Activated CD4-positive, alpha-beta T cell treated with anti-CD3 and anti-CD28 coated beads for 4 hours (primary cell): ENCODE measurements at places on chromosomes 1 and 21.

DNA sequence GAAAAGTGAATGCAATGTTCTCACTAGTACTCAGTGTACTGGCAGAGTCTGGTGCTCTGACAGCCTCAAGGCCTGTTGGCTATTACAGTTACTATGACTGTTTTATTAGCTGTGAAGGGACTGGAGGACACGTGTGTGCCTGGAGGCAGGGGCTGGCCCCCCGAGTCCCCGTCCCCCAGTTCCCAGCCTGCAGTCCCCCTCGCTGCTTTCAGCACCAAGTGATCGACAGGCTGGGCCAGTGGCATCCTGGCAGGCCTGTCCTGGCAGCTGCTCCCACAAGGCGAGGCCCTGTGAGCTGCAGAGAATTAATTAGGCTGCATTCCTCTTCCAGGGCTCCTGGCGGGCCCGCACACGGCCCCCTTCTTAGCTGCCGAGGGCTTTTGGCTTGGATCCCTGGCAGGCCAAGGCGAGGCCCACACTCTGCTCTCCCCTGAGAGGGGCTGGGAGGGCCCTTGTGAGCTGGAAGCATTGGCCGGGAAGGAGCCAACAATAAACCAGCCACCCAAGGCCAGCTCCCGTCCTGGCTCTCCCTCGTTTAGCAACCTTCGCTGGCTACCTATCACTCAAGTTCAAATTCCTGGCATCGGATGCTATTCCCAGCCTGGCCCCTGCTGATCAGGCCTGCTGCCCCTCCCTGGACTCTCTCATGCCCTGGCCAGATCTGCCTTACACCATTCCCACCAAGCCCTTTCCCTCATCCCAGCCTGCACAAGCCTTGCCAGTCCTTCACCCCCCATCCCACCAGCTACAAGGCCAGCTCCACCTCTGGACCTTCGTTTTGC, 9.8 kb downstream of the EDN2 start:
- no peak for DNase-seq

DNA sequence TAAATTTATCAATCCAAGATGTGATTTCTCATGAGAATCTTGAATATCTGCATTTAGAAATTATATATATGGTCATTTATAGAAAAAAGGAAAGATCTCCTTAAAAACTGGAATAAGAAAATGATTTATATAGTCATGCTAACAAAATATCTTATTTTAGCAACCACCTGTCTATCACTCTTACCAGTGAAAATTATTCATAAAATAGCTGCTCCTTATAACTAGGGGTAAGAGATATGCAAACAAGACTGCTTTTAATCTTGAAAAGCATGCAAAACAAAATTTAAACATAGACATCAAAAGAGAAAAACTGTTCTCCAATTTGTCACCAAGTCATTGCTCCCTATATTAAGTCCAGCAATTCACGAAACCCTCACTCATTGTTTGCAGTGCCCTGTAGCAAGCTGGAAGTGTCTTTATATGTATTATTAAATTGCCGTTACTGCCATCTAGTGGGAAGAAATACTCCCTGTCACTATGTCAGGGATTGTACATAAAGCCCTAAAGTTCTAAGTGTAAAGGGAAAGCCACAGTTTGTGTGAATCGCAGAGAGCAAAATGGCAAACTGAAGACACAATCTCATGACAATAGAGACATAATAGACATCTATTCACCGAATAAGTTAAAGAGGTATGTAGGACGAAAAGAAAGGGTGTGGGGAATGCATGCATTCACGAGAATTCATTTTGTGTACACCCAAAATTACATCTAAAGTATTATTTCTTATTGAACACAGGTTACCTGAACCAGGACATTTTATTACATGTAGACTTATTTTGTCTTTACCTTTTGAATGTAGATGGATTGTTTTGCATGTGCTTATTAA, 600.5 kb downstream of the USP25 start:
- DNase-seq, result no peak

DNA sequence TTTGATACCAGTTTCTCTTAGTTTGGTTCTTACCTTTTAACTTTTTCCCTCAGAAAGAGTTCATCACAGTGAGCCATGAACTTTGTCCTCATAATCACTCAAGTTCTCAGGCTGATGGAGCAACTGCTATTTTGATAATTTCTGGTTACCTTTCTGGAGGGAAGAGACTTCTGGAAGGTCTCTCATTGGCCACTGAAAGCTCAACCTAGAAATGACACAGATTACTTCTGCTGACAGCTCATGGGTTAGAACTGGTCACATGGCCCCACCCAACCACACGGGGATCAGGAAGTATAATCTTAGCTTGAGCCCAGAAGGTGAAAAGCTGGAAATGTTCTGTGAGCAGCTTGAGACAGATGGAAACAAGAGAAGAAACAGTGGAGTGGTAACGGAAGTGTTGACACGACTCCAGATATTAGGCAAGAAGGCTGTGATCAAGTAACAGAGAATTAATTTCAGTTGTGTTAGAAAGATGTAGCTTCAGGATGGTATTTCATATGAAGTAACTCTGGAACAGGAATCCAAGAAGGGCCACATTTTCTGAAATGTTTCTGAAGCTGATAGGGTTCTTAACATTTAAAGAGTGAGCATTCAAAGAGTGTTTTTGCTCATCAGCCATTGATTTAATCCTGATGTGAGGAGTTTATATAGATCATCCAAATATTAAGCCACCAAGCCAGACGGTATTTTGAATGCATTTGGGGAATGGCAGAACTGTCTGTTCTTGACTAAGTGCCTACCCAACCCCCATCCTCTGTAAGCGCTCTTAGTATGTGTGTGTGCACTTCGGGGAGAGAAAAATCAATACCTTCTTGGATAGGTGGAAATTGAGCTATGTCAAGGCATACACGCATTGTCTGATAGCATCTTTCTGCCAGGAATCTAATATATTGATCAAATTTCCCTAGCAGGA, 21.9 kb upstream of the XPR1 start:
- DNase-seq, result no peak

- no peak for DNase-seq
Measured at GRCh38 chr1:57910305-57910704, 486.4 kb upstream of the DAB1 start.

DNA sequence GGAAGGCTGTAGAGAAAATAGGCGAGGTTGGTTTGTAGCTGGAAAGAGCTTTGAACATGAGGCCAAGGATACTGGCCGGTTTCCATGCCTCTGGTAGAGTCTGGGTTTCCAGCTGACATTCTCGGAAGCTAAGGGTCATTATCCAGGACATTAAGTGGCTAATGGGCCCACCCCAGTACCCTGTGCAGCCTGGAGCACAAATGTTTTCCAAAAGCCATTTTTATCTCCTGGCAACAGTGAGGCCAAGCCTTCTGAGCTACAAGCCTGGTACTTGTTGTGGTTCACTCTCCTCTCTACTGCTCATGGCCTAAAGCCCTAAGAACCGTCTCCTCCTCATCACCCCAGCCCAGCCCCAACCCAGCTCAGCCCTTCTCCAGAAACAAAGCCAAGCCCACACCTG, 122.9 kb downstream of the DMRTA2 start:
- no peak for DNase-seq

DNA sequence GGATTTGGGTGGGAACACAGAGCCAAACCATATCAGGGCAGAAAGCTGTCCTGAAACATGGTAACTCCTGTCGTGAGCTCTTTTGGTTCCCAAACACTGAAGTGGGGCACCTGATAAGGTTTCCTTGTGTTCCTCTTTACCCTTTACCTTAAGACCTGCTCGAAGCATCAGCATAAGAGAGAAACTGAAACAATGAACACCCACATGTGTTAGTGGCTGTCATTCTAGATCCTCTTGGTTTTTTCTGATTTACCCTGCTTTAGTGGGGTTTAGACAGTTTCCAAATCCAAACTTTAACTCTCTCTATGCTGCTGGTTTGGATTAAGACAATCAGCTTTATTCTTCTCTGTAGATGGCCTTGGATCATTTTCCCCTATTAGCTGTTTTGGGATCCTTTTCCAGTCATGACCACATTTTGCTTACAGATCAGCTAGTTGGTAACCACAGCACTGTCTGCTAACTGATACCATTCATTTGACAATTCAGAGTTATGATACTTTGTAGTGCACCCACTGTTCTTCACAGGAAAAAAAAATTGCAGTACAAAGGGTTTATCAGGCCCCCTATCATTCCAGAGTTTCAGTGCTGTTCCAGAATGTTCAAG, 975 bp upstream of the MNDA start:
- DNase-seq, result no peak

GRCh38 chr1:52593495-52593894, 8.7 kb upstream of the GPX7 start:
- no peak for DNase-seq

GRCh38 chr1:3816331-3817137, 20.2 kb upstream of the LRRC47 start:
- DNase-seq, result no peak

DNA sequence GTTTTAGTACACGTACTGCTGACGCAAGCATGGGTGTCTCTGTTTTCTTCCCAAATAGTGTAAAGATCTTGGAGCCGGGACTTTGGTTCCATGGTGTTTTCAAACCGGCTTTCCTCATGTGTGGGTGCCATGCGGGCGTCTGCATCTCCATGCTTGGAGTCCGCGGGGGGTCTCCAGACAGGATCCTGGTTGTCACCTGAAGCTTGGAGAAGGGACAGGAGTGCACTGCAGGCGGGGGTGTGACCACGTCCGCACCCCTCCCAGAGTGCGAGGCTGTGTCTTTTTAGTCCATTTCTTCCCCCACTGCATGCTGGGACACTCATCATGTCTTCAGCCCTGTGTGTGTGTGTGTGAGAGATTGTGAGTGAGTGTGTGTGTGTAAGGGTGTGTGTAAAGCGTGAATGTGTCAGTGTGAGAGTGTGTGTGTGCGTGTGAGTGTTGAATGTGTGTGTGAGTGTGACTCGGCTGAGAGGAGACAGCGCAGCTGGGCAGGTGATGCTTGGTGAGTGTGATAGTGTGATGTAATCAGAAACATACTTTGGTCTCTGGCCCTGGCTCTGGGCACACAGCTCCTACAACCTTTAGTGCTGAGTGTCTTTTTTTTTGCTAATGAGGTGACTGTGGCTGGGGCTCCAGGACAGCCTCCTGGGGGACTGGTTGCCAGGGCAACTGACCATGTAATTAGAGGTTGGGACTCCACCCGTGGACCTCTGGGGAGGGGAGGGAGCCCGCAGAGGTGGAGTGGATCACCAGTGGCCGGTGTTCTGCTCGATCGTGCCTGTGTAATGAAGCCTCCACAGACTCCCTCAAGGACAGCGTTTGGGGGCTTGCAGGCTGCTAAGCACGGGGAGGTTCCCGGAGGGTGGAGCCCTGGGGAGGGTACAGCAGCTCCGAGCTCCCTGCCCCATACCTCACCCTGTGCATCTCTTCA, 55.1 kb downstream of the AGPAT3 start:
- no peak for DNase-seq

DNA sequence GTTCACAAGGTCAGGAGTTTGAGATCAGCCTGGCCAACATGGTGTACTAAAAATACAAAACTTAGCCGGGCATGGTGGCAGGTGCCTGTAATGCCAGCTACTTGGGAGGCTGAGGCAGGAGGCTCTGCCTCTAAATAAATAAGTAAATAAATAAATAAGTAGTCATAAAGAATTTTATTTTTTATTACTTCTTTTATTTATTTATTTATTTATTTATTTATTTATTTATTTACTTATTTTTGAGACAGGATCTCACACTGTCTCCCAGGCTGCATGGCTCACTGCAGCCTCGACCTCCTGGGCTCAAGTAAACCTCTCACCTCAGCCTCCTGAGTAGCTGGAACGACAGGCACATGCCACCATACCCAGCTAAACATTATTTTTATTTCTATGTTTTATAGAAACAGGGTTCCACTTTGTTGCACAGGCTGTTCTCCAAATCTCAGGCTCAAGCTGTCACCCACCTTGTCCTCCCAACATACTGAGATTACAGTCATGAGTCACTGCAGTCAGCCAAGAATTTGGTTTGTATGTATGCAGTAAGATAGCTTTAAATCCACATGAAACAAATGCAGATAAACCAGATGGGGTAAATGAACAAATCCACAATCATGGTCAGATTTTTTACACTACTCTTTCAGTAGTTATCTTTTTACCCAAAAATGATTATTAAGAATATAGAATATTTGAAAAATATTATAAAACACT, 523.3 kb upstream of the RGS18 start:
- DNase-seq, result no peak

DNA sequence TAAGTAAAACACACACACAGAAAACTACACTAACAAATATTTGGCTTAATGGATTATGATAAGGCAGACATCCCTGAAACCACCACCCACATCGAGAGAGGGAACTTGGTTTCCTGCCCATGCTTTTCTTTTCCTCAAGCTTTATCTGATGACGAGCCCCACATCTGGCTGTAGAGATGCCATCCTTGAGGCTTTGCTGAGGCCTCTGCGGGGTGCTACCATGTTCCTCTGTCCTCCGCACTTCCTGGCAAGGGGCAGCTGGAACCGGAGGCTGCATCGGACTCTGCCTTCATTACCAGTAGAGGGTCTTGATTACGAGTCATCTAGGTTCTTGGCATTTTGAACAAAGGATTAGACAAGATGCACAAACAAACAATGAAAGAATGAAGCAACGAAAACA, 21.7 kb upstream of the C1orf174 start:
- no peak for DNase-seq

GRCh38 chr1:213982289-213982671, 5.5 kb upstream of the PROX1 start:
- DNase-seq, result no peak

DNA sequence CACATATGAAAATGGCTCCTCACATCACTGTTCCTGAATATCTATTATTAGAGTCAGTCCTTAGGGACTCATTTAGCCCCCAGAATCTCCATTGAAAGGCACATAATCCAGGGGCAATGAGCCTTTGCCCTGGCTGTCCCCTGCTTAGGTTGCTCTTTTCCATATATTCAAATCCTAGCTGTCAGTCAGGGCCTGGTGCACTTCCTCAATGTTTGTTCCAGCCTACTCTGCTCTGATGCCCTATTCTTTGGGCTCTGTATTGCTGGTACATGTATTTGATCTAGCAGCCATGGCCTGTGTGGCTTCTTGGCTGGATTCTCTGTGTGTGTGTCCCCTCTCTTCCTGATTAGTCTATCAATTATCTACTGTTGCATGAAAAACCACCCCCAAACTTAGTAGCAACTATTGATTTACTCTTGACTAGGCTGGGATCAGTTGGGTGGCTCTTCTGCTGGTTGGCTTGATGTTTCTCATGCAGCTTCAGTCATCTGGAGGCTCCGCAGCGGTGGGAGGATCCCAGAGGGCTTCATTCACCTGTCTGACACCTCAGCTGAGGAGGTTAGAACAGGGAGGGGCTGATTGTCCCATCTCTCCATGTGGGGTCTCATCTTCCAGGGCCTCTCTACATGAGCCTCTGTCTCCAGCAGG, 107.5 kb downstream of the DTL start:
- DNase-seq, result no peak

GRCh38 chr1:113388621-113389358, 1.5 kb upstream of the MAGI3 start:
- DNase-seq, result no peak

DNA sequence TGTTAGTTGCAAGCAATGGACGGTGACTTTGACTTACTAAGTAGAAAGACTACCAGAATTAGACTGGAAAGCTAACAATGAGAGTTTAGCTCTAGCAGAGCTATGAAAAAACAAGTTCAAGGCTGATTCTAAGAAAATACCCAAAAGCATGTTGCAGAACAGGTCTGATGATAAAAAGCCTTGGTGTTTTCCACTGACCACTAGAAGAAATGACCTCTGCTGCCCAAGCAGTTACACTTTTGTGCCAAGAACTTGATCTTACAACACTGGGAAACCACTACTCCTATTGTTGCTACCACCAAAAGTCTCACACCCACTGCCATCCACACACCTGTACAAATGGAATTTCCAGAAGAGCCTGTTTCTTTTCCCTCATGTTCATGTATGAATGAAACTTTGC, 21.4 kb upstream of the NEK7 start:
- DNase-seq, result no peak

- DNase-seq, result no peak
Measured at GRCh38 chr1:172776071-172776470, 117.2 kb downstream of the FASLG start.
